Articular chondrocyte of knee joint (primary cell): ENCODE measurements at places on chromosomes 1 and 21. TPM values are rescaled to one million over a fixed set of nuclear protein-coding genes. Genes with fewer than 3 reads are reported as not detected.

The ELAPOR1 gene
- total RNA-seq = 0.39 and 0.54 TPM in 2 replicates

The FALEC gene
- not detected in 2 replicates for total RNA-seq

The C1orf116 gene
- total RNA-seq = 0.13 TPM in 1 of 2 replicates, not detected in the other

The RNU1-2 gene
- under 0.01 TPM in 2 replicates for total RNA-seq

The ITGB3BP gene
- total RNA-seq = 22.0 and 37.8 TPM in 2 replicates

The SEMA4A gene
- total RNA-seq = 2.5 and 2.9 TPM in 2 replicates

The SH2D5 gene
- 2.2 and 3.0 TPM in 2 replicates for total RNA-seq

The TMEM125 gene
- not detected in 2 replicates for total RNA-seq

The HUNK gene
- total RNA-seq = 0.11 and 0.13 TPM in 2 replicates

The AADACL4 gene
- not detected in 2 replicates for total RNA-seq

The LAPTM5 gene
- 0.13 and 0.22 TPM in 2 replicates for total RNA-seq

The PPIAL4G gene
- total RNA-seq = under 0.01 TPM in 2 replicates

The MNDA gene
- total RNA-seq = not detected in 2 replicates

The ACTN2 gene
- total RNA-seq = not detected in 2 replicates

The ATG4C gene
- total RNA-seq = 9.4 and 10.5 TPM in 2 replicates

The VPS26C gene
- total RNA-seq = 72.8 and 73.7 TPM in 2 replicates

The HFM1 gene
- 1.4 and 2.2 TPM in 2 replicates for total RNA-seq

The OR2T3 gene
- total RNA-seq = not detected in 2 replicates

The ERICH3 gene
- not detected in 2 replicates for total RNA-seq

The WNT9A gene
- total RNA-seq = 0.52 and 0.76 TPM in 2 replicates

The IL10 gene
- 0.26 and 0.54 TPM in 2 replicates for total RNA-seq

The PLA2G2D gene
- total RNA-seq = not detected in 2 replicates

The FASLG gene
- not detected in 2 replicates for total RNA-seq

The MMEL1 gene
- total RNA-seq = 0.26 and 0.32 TPM in 2 replicates

The LGR6 gene
- under 0.01 TPM in 1 of 2 replicates, not detected in the other for total RNA-seq

The OR2M3 gene
- total RNA-seq = not detected in 2 replicates

The CSF3R gene
- total RNA-seq = not detected in 2 replicates

The FCGR1A gene
- not detected in 2 replicates for total RNA-seq

The ZMYND12 gene
- 1.4 and 2.2 TPM in 2 replicates for total RNA-seq

The S100A3 gene
- 2.0 and 3.7 TPM in 2 replicates for total RNA-seq

The ZNF672 gene
- total RNA-seq = 11.5 and 12.8 TPM in 2 replicates

The FAM43B gene
- 3.1 and 3.3 TPM in 2 replicates for total RNA-seq

The PEAR1 gene
- total RNA-seq = 4.2 and 5.5 TPM in 2 replicates

The TMEM269 gene
- total RNA-seq = 0.11 TPM in 1 of 2 replicates, not detected in the other

The KCNN3 gene
- under 0.01 and 0.11 TPM in 2 replicates for total RNA-seq

The TACSTD2 gene
- 0.52 and 1.5 TPM in 2 replicates for total RNA-seq

The PTCH2 gene
- total RNA-seq = 0.11 and 0.13 TPM in 2 replicates

The TMEM79 gene
- 0.91 and 1.2 TPM in 2 replicates for total RNA-seq

The RBM15 gene
- total RNA-seq = 28.9 and 30.6 TPM in 2 replicates

The CYP4A11 gene
- total RNA-seq = not detected in 2 replicates

The PRAMEF1 gene
- not detected in 2 replicates for total RNA-seq

The WNT4 gene
- not detected in 2 replicates for total RNA-seq

The NCF2 gene
- total RNA-seq = 1.2 and 5.3 TPM in 2 replicates

The MROH9 gene
- total RNA-seq = 0.22 and 0.26 TPM in 2 replicates

The FCRL5 gene
- total RNA-seq = not detected in 2 replicates

The FDPS gene
- 93.6 and 110 TPM in 2 replicates for total RNA-seq

The MRPS6 gene
- total RNA-seq = 33.1 and 56.3 TPM in 2 replicates

The CLCA1 gene
- total RNA-seq = not detected in 2 replicates

The RGS1 gene
- 0.43 TPM in 1 of 2 replicates, not detected in the other for total RNA-seq

The RBP7 gene
- total RNA-seq = 0.39 TPM in 1 of 2 replicates, not detected in the other

The KCNA3 gene
- not detected in 2 replicates for total RNA-seq

The CLDN14 gene
- total RNA-seq = not detected in 2 replicates

The KIF2C gene
- total RNA-seq = 13.6 and 17.6 TPM in 2 replicates

The SELE gene
- not detected in 2 replicates for total RNA-seq

The USH2A gene
- under 0.01 TPM in 2 replicates for total RNA-seq

The CFAP74 gene
- total RNA-seq = not detected in 2 replicates

The PLEKHO1 gene
- 34.6 and 38.8 TPM in 2 replicates for total RNA-seq

The CSMD2 gene
- total RNA-seq = 4.0 and 9.3 TPM in 2 replicates

The LORICRIN gene
- total RNA-seq = not detected in 2 replicates

The ADGRL2 gene
- 4.5 and 7.3 TPM in 2 replicates for total RNA-seq
